ENCODE measurements at places on chromosomes 4 and X. TPM values are rescaled to one million over a fixed set of nuclear protein-coding genes. Genes with fewer than 3 reads are reported as not detected.

DNA sequence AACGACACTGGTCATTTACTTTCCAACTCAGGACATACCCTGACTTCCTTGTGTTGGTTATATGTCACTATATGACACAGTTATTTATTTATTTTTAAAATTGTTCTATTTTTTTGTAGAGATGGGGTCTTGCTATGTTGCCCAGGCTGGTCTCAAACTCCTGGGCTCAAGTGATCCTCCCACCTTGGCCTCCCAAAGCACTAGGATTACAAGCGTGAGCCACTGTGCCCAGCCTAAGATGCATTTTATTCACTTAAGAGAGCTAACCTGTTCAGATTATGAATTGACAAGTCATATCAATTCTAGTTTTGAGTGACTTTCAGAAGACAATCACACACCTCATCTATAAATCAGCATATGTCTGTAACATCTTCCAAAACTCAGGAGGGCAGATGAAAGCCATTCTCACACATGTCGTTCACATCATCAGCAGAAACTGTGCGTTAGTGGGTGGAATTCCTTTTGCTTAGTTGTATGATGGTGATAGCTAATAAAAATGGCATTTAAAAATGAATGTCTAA is 9.4 kb upstream of the RHOH start:
- peak; percentile 51 for DNase-seq

GRCh38 chr4:15293711-15294110 is 134.1 kb upstream of the C1QTNF7 start:
- DNase-seq, result no peak

- DNase-seq, result peak; percentile 59
Measured at GRCh38 chr4:17511051-17511450, 839 bp downstream of the QDPR start.

- DNase-seq, result no peak
Measured at GRCh38 chr4:19520939-19521520, 730.7 kb upstream of the SLIT2 start.

DNA sequence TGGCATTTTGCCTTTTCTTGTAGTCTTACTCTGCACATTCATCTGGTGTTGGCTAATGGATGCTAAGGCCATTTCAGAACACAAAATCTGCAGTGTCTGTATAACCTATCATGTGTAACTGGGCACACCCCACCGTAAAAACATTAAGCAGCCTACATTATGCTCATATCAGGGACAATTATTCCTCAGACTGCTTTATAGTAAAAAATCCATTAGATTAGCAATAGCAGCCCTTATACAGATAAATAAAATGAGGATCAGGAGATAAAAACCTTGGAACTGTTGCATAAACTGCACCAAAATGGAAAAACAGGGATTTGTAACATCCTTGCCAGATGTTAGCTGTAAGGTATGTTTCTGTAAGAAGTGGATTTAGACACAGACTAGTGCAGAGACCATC is 288.8 kb downstream of the HS3ST1 start:
- no peak for DNase-seq

DNA sequence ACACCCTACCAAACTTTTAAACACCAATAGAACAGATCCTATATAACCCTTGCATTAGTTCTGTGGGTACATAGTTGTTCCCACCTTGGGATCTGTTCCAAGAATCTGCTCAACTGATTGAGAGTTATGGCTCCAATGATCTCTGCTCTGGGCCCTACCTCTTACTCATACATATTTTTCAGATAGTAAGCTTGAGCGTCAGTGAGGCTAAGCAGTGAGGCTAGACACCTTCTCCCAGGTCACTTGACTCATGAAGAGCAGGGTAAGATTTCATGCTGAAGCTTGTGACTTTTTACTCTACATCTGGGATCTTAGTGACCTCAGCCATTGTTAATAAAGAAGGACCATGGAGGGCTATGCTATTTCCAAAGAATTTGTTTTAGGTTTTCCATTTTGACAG is 23.1 kb upstream of the TNIP3 start:
- DNase-seq, result no peak

GRCh38 chrX:42597481-42597880 is 180.5 kb downstream of the PPP1R2C start:
- DNase-seq, result no peak

- no peak for DNase-seq
Measured at GRCh38 chr4:7801001-7801400, 138.7 kb downstream of the AFAP1 start.

DNA sequence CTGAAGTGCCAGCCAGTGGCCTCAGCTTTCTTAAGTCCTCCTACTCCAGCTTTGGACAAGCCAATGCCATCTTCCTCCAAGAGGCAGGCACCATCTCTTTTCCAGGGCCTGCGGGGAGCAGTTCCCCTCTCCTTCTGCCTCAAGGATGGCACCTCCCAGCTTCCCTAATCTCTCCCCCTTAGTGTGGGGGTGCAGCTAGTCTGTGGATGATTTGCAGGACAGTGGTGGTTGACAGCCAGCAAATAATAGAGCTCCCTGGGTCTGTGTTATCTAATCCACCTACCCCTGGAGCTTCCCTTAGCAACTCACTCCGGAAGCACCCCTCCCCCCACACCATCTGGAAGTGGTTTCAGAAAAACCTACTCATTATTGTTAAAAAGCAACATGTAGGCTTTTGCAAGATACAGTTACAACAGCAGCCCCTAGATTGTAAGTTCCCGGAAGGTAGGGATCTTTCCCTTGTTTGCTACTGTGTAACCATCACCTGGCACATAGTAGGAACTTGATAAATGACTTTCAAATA is 247.1 kb downstream of the BCOR start:
- DNase-seq, result peak; percentile 86

- no peak for DNase-seq
Measured at GRCh38 chrX:74119016-74119910, 184.7 kb upstream of the ZCCHC13 start.

GRCh38 chr4:109499513-109499912 is 60.5 kb upstream of the MCUB start:
- DNase-seq, result no peak

DNA sequence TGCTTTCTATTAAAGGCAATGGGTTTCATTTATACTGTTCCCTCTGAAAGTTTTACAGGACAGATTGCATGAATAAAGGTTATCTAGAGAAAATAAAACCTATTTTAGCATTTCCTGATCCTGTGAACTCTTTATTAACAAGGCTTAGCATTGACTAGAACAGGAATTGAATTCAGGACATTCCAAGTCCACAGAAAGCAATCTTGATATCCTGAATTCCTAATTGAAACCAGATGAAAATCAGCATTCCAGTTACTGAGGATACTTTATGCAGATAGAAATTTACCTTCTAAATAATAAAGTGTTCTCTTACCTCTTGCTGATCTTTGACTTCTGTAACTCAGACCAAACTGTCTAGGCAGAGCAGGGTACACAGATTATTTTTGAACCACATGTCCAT is 151.4 kb downstream of the ZNF518B start:
- no peak for DNase-seq

DNA sequence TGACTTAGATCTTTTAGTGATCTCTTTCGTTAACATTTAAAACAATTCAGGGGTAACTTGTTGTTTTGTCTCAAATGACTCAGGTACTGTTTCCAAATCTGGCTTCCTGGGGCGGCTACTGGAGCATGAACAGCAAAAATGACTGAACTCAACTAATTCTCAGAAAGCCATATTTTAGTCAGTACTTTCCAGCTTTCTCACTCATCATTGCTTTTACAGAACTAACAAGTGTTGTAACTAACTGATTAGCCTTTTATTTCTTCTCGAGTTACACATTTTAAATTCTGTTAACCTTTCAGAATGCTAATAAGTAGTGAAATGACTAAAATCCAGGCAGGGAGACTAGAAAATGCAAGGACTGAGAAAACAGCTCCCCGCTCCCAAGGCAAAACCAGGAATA is 55.3 kb downstream of the JADE3 start:
- DNase-seq, result no peak

DNA sequence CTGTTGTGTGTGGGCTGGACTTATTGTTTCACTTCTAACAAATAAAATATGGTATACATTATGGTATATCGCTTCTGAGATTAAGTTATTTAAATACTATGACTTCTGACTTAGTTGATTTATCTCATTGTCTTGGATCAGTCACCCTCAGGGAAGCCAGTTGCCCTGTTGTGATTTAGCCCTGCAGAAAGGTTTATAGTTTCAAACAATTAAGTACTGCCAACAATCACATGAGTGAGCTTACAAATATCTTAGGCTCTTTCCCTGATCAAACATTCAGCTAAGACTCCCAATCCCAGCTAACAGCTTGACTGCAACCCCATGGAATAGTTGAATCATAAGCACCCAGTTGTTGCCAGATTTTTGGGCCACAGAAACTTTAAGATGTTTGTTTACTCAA is 85.4 kb downstream of the MAGEC1 start:
- DNase-seq, result no peak

DNA sequence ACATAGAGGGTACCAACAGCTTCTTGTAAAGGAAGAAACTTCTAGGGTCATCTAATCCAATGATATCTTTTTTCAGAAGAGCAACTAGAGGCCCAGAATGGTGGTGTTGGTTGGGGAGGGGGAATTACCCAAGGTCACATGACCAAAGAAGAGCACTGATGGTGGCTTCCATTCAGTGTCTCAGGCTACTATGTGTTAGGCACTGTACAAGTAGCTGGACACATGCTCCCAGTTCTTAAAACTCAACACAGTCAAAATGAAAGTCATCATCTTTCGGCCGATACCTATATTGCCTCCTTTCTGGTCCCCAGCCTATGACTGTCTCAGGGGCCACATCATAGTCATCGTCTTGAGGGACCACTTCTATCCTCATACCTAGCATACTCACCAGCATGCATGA is 88.1 kb downstream of the ARHGAP6 start:
- DNase-seq, result no peak

MAOA gene
- 1.8 TPM for total RNA-seq

MAGEB17 gene
- total RNA-seq, result not detected

L1CAM gene
- total RNA-seq, result 1.3 TPM

TKTL1 gene
- not detected for total RNA-seq

TCEAL2 gene
- total RNA-seq, result not detected

NAT8L gene
- total RNA-seq, result 7.3 TPM

SPIN2A gene
- 1.0 TPM for total RNA-seq

GASK1B gene
- not detected for total RNA-seq

XPNPEP2 gene
- 0.24 TPM for total RNA-seq

FAM9B gene
- not detected for total RNA-seq

RPA4 gene
- total RNA-seq, result 0.78 TPM

AR gene
- total RNA-seq, result 0.05 TPM
